ENCODE measurements at places on chromosomes 12 and 14.

GRCh38 chr12:112808156-112808555 is 16.6 kb downstream of the RPH3A start:
- no peak for DNase-seq

GRCh38 chr12:89556976-89557375 is 31.1 kb upstream of the POC1B start:
- DNase-seq = no peak

GRCh38 chr14:91910196-91910595 is 37.3 kb downstream of the FBLN5 start:
- no peak for DNase-seq

- DNase-seq = no peak
Measured at GRCh38 chr14:29906256-29906870, 21.3 kb downstream of the PRKD1 start.

- no peak for DNase-seq
Measured at GRCh38 chr14:92599811-92600210, 86.2 kb downstream of the RIN3 start.

- DNase-seq = no peak
Measured at GRCh38 chr12:2779281-2779680, 15.5 kb upstream of the FKBP4 start.

GRCh38 chr14:72876005-72876709 is 17.7 kb downstream of the DPF3 start:
- no peak for DNase-seq

- DNase-seq = no peak
Measured at GRCh38 chr12:102756530-102756929, 160.5 kb downstream of the PAH start.

DNA sequence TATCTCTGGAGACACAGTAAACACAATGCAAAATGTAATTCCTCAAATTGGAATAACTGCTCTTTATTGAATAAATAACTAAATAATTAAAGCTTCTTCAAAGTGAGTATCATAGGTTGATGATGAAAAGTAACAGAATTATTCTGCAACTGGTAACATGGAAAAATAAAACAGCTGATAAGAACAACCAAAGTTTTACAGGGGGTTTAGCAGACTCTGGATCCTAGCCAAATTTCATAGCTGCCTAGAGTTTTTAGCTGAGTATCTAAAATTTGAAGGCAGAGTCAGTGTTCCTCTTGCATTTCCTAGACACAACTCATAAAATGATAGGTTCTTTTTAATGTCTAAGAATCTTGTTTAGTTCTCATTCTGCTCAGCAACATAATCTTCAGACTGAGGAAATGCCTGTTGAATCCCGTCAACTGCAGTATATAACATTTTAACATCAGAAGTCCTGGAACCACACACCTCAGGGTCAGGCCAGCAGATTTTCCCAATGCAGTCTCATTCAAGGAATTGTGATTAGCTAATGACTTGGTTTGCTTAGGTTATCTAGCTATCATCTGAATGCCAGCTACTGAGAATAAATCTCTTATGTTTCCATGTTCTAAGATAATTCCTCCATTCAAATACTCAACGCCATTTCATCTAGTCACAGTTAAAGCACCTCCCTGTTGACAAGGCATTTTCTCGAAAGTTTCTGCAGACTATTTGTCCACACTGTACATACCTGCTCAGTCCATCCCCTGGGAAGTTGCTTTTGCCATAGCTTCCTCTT is 411.6 kb downstream of the BCAT1 start:
- DNase-seq = no peak

Data from frontal cortex (tissue), 4 donors.